ENCODE measurements at places on chromosomes 7 and 10.

DNA sequence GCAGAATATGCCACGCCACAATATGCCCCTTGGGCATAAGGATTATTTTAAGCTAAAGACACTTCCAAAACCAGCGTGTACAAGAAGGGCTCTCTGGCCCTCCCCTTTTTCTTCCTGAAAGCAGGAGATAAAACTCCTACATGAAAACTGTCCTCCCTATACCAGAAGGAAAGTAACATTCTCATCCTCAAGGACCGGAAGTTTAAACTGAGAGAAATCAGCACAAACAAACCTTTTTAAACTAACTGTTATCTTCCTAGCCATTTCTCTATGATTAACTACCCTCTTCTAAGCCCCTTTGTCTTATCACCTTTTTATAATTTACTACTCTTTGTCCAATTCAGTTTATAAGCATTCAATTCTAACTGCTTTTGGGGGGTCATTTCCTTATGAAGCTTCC lies 16.4 kb upstream of the RAPGEF5 start:
- no peak for DNase-seq

DNA sequence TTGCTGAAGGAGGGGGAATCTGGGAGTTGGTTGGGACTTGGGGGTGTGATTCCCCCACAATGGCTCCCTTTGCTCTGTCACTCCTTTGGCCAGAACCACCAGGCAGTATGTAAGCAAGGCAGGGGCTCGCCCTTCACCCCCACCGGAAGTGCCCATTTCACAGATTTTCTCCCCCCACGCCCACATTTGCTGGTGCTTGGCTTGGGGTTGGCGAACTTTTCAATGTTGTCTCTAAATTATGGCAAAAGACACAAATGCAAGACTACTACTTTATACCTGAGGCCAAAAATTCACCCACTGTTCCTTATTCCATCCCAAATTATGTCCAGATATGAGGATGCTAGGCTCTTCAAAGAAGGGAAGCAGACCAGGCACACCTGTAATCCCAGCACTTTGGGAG lies 24.5 kb downstream of the RBAK start:
- DNase-seq = no peak

- DNase-seq = no peak
Measured at GRCh38 chr10:103982639-103983038, 15.7 kb downstream of the SLK start.

DNA sequence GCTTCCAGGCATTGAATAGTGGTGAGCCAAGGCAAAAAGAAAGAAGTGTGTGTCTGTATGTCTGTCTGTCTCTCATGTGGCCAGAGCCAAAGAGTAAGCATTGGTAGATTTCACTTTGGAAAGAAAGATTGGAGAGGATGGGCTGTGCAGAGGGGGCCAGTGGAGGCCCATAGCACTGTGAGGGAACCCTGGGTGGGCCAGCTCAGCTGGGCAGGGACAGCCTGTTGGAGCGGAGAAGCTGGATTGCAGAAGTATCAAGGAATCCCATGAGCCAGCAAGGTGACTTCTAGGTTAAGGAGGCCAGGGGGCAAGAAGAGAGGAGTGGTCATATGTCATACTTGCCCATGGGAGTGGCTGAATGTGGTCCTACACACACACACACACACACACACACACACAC lies 1.5 kb upstream of the GRID1 start:
- DNase-seq = no peak

DNA sequence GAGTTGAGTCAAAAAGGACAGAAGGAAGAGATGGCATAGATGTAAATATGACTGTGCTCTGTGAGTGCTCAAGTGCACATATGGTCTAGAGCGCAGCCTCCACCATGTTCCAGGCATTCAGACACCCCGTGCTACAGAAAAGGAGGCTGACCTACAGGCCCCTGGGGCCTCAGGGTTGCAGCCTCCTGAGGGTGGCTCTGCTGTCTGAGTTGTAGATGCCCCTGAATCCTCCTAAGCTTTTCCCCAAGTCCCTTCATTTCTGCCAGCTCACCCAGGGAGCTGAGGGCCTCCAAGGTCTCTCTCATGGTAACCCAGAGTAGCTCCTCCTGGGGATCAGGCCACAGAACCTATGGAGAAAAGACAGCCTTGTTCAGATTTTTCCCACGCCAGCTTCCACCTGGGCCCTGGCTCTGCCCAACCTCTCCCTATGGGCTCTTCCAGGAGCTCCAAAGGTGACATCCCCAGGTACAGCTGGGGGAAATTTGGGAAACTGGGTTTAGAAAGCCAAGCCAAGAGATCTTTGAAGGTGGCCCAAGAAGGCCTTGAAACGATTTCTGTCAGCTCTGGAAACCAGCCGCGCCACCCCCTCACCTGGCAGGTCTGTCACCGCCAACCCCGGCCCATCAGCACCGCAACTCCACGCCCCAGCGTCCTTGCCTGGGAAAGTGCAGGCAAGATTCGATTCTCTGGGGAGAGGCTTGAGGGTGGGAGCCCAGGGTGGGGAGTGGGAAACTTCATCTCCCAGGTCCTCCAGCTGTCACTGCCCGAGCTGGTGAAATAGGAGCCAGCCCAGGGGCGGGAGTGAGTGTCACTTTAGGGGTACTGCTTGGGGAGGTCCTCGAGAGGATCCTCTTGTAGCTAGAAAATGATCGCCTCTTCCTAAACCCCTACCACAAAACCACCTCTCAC lies 2.4 kb downstream of the ZNF467 start:
- no peak for DNase-seq

GRCh38 chr10:117318909-117319308 lies 56.3 kb downstream of the PDZD8 start:
- DNase-seq = no peak

DNA sequence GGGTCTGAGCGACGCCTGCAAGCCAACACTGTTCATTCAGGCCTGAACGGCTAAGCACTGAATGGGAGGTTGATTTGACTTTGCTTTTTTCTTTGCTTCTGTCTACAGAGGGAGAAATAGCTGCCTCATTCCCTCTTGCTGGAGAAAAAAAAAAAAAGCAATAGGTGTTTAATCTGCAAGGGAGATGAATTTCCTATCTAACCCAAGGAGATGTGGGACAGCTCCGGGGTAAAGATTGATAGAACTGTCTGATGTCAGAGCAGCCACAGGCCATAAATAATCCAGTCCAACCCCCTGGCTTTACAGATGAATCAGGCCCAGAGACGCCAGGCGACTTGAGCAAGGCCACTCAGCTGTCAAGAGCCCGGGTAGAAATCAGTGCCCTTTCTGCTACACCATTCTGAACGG lies 168.0 kb downstream of the ARHGAP12 start:
- no peak for DNase-seq

DNA sequence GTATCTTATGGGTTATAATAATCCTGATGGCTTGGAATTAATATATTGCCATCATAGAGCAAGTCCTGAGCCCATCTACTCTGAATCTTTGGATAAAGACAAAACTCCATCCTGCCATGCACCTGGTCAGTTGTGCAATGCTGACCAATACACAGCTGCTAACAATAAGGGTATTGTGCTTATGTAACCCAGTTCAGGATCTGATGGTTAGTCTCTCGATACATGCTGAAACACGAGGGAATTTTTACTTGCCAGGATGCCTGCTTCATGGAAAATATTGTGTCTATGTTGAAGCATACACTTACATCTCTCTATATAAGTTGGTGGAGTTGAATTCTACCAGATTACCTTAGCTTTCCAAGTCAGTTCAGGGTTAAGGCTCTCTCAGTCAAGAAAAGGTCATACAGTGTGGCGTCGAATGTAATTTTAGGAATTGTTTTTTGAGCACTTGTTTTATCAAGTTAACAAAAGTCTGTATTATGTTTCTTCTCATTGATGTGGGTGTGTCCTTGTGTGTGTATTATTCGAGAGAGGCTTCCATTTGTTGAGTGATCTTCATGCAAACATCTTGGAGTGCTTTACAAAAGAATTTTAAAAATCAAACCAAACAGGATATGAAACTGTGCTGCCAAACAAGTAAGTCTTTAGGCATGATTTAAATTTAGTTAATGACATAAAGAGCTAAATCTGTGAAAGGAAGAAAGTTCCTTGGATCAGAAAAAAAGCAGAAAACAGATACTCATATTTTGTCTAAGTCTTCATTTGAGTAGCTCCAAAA lies 449.1 kb downstream of the SUGCT start:
- no peak for DNase-seq

DNA sequence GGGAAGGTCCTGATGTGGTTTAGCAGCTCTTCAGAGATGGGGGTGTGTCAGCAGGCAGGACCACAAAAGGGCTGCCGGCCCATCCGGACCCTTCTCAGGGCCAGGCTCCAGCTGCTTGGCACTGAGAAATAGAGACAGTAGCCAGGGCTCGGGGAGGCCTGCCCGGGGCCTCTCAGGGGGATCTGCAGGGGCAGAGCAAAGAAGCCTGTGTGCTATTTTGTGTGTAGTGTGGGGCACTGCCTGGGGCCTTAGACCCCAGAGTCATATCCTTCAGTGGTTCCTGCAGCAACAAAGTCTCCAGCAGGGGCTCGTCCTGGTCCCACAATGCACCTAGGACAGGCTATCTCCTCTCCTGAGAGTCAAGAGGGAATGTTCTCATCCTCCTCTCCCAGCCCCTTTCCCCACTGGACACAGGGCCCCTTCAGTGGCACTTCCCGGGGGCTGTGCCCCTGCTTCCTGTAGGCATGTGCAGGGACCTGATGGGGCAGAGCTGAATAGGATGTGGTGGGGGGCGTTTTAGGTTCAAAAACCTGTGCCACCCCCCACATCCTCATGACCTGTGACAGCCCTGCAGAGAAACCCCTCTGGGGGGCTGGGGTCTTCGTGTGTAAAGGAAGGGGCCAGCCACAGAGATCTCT lies 159.5 kb upstream of the RHEB start:
- no peak for DNase-seq

DNA sequence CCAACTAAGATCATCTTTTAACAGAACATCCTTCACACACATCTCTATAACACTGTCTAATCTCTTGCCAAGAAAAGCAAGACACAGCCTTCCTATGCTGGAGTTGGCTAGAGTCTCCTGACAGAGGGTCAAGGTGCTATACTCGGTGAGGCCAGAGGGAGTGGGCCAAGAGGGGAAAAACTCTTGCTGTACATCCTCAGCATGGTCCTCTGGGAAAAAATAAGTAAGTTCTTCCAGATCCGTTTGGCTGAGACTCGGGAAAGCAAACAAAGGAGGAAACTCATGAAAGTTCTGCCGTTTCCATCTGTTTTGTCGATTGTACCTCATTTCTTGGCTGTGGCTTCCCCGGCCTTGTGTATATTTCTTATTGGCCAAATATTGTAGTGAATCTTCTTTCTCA lies 33.9 kb downstream of the VWDE start:
- DNase-seq = no peak

DNA sequence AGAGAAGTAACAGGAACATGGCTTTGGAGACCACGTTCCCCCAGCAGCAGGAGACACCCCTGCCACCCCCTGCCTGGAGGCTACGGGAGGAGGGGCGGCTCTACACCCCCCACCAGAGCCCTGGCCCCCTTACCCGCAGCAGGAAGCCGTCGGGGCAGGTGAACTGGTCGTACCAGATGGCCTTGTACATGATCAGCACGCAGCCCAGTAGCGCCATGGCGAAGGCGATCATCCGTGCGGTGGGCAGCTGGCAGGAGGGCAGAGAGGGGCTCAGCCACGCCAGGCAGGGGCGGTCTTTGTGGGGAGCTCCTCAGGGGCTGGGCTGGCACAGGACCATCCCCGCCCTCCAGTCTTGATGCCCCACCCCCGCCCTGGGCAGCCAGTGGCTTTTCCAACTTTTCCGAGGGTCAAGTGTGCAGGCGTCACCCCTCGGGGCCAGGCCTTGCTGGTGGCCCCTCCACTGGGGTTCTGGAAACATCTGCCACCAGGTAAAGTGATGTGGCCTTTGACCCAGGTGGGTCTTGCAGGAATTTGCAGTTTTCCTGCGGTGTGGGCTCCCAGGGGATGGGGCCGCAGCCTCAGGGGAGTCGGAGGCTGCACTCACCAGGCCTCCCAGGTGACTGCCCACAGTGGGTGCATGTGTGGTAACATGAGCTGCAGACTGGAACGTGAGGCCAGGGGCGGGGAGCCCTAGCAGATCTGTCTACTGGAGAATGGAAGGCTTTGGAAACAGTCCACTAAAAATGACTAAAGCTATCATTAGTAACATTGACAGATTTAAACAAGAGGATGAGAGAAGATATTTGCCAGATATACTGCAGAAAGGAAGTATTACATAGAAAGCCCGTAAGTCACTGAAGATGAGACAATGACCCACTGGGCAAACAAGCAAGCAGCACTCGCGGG lies 9.7 kb downstream of the CALY start:
- DNase-seq = no peak

GRCh38 chr7:99779949-99780348 lies 4.0 kb downstream of the CYP3A4 start:
- no peak for DNase-seq

DNA sequence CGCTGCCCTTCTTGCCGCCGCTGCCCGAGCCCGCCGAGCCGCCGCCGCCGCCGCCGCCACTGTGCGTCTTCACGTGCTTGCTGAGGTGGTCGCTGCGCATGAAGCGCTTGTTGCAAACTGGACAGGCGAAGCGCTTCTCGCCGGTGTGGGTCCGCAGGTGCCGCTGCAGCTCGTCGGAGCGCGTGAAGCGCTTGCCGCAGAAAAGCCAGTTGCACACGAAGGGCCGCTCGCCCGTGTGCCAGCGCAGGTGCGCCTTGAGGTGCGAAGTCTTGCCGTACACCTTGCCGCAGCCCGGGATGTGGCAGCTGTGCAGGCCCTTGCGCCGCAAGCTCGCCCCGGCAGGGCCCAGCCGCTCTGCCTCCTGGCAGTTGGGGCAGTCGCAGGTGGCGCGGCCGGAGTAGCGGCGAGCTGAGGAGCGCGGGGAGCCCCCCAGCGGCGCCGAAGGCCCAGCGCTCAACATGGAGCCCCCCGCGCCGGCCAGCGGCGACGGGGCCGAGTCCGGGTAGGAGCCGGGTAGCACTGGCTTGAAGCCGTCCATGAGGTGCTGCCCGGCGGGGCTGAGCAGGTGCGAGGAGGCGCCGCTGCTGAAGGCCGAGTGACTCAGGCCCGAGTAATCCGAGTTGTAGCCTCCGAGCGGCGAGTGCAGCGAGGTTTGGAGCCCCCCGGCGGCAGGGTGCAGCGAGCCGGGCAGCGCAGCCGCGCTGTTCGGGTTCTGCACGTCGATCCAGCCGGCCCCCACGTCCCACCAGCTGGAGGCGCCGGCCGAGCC lies 2.1 kb downstream of the SP8 start:
- no peak for DNase-seq

DNA sequence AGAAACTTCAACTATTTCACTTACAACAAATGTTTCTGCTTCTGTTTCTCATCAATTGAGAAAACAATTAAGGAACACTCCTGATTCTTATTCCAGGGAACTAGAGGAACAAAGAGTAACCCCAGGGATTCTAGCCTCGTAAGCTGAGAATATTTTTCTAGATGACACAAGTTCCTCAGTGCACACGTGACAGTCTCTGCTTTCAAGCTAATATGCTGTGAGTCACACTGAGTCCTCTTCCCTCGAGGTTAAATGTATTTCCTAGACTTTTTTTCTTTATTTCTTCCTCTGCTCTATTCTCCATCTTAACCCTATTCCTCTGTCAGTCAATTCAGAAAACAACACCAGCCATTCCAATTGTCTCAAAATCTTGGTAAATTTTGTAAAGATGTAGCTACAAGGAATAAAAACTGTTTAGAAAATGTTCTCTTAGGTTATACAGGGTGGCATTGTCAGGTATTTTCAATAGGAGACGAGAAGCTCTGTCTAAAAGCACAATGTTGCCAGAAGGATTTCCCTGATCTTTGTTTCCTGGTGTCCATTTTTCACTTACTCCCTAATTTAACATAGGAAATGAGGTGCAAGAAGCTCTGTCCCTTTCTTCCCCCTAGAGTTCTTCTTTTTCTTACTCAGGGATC lies 5.8 kb upstream of the C1GALT1 start:
- no peak for DNase-seq

- DNase-seq = no peak
Measured at GRCh38 chr10:47169581-47169980, 130.4 kb upstream of the GDF10 start.
